Urinary bladder (tissue), 4 donors: ENCODE measurements at places on chromosomes 16 and 17.

GRCh38 chr16:1920727-1921171 lies 2.5 kb upstream of the HS3ST6 start:
- DNase-seq: no peak

- DNase-seq: no peak
Observed at GRCh38 chr17:63694229-63694949, 5.5 kb downstream of the LIMD2 start.

GRCh38 chr17:5747276-5747675 lies 163.0 kb upstream of the NLRP1 start:
- no peak for DNase-seq

- DNase-seq: no peak
Observed at GRCh38 chr16:3388325-3388724, 12.5 kb downstream of the ZSCAN32 start.

GRCh38 chr17:72635034-72635635 lies 457.4 kb downstream of the SLC39A11 start:
- no peak for DNase-seq

GRCh38 chr17:70552982-70553334 lies 383.6 kb downstream of the KCNJ2 start:
- DNase-seq: no peak

DNA sequence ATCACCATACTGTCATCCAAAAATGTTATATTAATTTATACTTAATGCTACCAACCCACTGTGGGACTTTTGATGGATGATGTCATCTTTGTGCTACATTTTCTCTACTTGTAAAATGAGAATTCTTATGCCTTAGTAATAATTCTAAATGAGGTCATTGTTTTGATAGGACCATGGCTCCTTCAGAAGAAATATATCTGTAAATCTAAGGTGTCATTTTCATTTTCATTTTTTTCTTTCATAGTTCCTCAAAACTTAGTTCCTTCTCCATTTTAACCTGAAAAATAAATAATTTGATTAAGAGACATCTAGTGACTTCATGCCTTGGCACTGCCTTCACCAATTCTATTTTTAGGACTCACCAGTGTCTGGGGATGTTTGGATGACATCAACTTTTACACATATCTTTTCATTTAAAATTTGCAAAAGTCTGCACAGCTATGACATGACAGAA lies 48.7 kb downstream of the GPRC5B start:
- DNase-seq: no peak

DNA sequence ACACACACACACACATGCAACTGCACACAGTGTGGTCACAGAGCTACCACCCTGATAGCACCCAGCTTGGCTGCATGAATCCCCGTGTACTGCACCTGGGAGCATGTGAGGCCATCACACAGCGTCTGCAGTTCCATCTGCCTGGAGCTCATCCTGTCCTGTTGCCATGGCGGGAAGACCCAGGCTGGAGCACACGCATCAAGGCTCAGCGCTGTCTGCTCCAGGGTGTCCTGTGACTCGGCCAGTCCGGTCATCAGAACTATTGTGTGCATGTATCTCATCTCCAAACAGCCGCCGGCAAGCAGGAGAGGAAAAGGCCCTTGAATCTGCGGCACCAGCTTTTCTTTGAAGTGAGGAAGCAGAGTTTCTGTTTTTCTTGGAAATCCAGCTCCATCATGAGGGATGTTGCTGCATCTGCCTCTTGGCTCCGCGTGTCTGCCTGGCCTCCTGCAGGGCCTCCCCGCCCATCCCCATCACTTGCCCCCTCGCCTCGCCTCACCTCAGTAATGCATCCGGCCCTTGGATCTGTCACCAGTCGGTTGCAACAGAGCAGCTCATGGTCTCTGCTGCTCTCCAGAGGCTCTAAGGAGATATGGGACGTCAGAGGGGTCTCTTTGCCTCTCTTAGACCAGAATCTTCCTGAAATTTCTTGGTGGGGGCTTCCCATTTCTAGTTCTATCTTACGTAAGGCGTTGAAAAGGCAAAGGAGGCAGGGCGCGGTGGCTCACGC lies 23.7 kb downstream of the CACNG4 start:
- DNase-seq: no peak

- DNase-seq: no peak
Observed at GRCh38 chr17:39716073-39716818, 14.1 kb downstream of the MIEN1 start.

DNA sequence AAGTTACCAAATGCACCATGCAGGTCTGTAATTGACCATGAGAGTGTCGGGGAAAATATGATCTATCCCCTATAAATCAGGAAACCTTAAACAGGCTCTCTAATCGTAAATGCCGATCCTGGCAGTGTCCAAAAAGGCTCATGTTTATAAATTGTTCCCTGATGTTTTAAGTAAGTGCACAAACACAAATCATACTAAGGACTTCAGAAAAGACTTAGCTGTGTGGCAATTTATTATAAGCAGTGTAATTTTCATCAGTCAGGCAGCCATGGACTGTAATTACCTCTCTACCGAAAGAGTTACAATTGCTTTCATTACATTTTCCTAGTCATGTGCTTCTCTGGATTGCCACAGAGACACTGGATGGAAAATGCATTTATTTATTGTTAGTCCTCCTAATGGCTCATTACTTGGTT lies 73.4 kb upstream of the COX10 start:
- DNase-seq: no peak

- DNase-seq: no peak
Observed at GRCh38 chr16:4859190-4859899, 12.1 kb downstream of the UBN1 start.

GRCh38 chr17:21524211-21524591 lies 148.0 kb downstream of the KCNJ12 start:
- DNase-seq: no peak

DNA sequence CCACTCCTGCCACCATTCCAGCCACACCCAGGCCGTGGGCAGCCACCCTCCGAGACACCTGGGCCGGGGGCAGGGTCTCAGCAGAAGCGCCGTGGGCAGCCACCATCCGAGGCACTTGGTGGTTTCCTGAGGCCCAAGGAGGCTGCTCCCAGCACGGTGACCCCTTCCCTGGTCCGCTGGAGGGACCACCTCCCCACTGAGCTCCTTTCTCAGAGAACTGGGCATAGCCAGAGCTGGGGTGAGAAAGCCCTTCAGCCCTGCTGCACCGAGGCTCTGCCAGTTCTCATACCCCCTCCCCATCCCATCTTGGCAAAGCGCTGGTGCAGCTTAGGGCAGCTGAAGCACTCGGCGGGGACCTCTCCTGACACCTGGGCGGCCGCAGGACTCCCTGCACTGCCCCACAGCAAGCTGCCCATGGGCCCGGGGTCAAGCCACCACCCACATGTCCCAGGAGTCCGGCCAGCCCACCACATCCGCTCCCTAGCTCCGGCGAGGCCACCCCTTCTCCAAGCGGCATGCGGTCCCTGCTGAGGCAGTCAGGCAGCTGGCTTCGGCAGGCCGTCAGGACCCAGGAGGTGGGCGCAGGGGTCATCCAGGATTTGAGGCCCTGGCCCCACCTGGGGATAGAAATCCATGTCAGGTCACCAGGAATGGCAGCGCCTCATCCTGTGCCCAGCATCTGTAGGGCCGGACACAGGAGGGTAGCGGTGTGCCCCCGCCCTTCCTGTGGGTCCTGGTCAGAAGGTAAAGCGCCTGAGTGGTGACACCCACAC lies 1.3 kb upstream of the CYBA start:
- no peak for DNase-seq

DNA sequence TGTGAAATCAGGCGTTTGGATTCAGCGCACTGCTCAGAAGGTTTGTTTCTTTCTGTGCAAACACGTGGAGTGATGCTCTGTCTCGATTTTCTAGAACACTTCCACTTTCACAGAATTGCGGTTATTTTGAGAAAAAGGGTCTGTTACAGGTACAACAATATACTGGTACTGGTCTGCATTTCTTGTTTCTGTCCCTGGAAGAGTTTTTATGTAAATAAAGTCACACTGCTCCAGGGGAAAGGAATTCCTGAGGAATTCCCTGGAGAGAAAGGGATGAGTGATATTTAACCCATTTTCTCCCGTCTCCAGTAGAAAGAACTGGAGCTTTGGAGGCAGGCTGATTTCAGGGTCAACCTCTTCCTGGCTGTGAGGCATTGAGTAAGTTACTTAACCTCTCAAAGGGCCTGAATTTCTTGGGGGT lies 16.2 kb upstream of the RMI2 start:
- DNase-seq: no peak

DNA sequence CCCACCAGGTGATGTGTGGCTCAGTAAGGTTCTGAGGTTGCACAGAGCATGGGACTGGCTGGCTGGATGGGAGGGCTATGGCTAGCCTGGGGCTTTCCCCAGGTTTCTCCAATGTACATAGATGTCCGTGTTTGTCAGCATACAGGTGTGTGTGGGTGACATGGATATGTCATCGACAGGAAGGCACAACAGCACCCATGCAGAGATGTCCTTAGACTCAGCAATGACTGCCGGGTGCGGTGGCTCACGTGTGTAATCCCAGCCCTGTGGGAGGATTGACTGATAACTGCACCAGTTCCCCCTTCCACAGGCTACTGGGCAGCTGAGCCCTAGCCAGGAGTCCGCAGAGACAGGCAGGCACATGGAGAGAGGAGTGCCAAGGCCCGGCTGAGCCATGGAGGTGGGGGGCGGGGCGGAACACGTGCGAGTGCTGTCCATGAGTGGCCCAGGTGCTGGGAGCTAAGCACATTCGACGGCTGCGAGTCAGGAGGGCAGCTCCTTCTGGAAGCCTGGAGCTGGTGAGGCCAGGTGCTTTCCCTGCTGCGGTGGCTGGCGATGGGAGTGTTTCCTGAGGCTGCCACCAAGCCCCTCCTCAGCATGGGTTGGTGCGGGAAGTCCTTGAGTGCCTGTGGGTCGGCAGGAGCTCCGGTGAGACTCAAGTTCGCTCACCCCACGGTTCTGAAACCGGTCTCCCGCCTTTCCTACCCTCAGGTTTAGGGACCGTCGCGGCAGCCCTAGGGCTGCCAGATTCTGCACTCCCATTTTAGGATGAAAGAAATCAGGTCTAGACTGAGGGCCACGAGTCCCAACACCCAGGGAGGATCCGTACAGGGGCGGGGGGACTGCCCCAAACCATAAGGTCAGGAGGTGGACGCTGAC lies 858 bp upstream of the ASPSCR1 start:
- DNase-seq: no peak

GRCh38 chr17:49963626-49964302 lies 5.2 kb upstream of the DLX4 start:
- no peak for DNase-seq

GRCh38 chr16:53933407-53933806 lies 229.5 kb downstream of the FTO start:
- DNase-seq: no peak

DNA sequence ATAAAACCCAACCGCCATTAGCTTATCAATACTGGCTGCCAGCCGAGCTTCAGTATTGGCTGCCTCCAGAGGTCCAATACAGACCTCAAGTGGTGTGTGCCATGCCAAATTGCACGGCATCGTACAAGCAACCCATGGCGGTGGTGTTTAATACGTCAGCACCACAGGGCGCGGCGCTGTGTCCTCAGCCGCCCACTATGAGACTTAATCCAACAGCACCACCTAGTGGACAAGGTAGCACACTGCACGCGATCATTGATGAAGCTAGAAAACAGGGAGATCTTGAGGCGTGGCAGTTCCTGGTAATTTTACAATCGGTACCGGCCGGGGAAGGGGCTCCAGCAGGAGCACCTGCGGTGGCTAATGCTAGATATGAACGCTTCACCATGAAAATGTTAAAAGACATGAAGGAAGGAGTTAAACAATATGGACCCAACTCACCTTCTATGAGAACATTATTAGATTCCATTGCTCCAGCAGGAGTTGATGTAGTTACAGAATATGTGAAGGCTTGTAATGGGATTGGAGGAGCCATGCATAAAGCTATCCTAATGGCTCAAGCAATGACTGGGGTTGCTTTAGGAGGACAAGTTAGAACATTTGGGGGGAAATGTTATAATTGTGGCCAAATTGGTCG lies 15.4 kb downstream of the FLYWCH1 start:
- DNase-seq: peak; percentile 83

DNA sequence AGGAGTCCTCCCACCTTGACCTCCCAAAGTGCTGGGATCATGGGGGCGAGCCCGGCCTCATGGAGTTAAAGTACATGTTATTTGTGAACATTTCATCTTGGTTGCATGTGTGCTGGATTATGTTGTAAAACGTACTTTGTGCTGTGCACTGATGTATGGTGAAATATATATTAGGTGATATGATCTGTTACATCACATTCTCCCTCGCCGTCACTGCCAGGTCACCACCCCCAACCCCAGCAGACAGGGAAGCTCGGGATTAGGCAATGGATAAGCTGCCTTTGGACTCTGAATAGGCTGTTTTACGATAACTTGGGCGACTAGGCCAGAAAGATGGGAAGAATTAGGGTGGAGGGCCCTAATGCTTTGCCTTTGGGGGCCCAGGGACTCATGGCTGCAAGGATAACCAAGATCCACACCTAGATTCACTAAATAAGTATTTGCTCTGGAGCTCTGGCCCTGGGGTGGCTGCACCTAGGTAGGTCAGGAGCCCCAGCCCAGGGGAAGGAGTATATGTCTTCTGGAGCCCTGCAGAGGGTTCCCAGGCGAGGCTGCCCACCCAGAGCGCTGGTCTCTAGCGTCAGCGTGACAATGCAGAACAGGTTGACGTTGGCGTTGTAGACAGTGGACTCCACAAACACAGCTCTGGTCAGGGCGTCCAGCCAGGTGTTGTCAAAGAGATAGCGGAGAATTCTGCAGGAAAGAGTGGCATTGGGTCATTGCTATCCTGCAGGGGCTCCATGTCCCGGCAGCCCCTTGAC lies 27.1 kb upstream of the GCSH start:
- no peak for DNase-seq

GRCh38 chr17:55444471-55445441 lies 23.1 kb upstream of the MMD start:
- no peak for DNase-seq

GRCh38 chr17:32936186-32936893 lies 8.4 kb downstream of the TMEM98 start:
- DNase-seq: no peak

- no peak for DNase-seq
Observed at GRCh38 chr16:71771571-71771970, 37.1 kb downstream of the AP1G1 start.

- DNase-seq: no peak
Observed at GRCh38 chr16:72891291-72892227, 156.4 kb downstream of the ZFHX3 start.

DNA sequence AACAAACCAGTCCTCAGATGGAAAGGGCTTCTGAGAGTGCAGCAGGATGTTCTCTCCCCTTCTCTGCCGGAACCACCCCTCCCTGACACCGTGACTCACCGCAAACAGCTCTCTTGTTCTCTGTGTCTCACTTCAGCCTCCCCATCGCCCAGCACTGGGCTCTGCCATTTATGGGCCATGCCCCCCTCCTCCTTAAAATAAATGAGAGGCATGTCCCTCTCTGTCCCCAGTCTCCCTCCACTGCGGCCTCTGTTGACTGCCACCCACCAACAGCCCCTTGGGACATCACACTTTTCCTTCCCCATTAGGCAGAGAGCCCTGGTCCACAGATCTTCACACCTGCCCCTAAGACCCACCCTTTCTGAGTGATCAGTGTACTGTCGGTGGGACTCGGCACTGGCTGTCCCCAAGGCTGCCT lies 6.3 kb downstream of the CCDC102A start:
- no peak for DNase-seq

- no peak for DNase-seq
Observed at GRCh38 chr16:4918781-4919251, 18.1 kb downstream of the PPL start.
